ENCODE measurements at places on chromosomes 7 and 10.

- no peak for DNase-seq
These were observed 18.8 kb downstream of the NOBOX start for GRCh38 chr7:144384555-144385245.

- DNase-seq, result no peak
These were observed 291.6 kb upstream of the KIAA1217 start for GRCh38 chr10:23917251-23917840.

DNA sequence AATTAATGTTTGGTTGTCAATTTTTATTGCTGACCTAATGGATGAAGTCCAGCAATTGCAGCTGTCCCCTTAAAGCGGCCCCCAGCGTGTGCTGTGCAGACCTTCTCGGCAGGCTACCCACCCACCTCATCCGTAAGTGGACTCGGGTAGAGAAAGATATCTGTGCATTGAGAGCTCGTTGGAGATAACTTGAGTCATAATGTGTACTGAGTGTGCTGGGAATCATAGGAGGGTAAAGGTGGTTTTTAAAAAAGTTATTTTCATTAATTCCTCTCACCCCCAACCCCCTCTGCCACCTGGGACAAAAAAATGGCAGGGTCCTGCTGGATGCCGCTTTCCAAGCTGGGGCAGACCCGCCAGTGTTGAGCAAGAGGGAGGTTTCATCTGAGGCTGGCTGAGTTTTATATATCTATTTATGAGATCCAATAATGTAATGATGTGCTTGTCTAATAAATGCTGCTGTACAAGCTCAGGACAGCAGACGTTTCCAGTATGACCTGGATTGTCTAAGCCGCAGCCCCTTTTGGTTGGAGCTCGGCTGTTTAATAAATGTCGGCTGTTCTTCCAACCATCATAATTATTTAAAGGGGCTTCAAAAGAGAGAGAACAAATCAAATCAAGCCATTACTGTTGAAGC is 119.1 kb downstream of the NKX6-2 start:
- no peak for DNase-seq

GRCh38 chr10:96440361-96441292 is 73.1 kb downstream of the TLL2 start:
- no peak for DNase-seq

DNA sequence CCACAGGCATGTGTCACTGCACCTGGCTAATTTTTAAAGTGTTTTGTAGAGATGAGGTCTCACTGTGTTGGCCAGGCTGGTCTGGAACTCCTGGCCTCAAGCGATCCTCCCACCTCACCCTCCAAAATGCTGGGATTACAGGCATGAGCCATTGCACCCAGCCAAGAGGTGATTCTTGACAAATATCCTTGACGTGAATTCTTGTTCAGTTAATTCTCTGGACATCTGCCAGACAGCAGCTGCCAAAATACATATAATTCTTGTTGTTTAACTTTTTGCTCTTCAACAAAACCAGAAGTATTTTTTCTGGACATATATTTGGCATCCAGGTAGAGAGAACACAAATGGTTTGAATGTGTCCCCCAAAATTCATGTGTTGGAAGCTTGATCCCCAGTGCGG is 3.2 kb downstream of the ACADSB start:
- DNase-seq, result no peak
